ENCODE measurements at places on chromosomes 1 and 21.
A peak's percentile ranks its signal among the peaks of the same experiment; 100 is the strongest.

DNA sequence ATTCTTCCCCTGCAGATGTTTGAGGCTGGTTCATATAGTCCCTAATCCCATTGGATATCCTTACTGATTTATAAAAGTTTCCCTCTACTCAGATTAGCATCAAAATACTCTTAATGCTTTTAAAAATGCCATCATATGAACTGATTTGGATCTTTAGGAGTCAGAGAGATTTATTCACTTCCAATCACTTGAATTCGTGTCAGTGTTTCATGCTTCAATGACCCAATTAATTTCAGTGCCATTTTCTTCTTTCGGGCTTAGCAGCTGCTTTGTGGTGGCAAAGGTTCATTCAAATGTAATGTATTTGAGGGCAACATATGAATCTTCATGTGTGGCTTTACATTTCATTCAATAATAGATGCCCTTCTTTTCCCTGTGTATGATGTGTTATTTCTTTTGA lies 2.2 kb upstream of the TSEN15 start:
- no peak for DNase-seq

DNA sequence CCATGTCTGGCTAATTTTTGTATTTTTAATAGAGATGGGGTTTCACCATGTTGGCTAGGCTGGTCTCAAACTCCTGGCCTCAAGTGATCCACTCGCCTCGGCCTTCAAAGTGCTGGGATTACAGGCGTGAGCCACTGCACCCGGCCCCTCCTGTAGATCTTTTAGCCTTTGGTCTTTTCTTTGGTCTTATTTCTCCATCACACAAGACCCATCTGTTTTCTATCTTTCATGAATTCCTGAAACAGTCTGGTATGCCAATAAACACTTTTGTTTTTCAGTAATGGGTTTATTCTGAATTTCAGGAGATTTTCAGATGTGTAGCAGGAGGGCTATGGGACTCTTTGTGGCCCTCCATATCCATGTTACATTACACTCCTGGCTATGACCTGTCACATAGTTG lies 23.2 kb downstream of the ERRFI1 start:
- DNase-seq: no peak

DNA sequence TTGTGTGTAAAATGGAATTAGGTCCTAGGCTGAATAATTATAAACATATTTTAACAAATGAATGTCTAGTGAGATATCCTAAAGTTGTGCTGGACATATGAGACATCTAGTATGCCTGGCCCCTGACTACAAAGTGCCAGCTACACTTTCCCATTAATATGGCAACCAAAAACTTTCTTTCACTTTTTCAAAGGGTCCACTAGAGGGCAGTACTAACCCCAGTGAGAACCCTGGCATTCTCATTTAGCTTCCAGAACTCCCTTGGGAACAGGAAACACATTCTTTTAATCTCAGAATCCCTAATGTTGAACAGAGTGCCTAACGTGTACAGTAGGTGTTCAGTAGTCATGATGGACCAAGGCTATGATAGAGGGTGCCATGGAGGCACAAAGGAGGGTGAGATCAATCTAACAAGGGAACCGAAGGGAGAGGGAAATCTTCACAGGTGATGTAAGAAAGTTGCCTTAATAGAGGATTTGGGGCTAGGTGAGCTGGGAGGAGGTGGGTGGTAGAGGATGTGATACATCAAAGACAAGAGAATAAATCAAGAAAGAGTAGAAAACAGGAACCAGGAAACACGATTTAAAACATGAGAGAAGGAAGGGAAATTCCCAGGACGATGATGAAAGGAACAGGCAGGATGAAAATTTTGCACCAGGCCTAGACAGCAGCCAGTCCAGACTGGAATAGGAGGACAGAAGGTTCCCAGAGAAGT lies 41.6 kb downstream of the NSL1 start:
- peak; percentile 70 for DNase-seq

GRCh38 chr1:152089014-152089674 lies at the start of gene TCHHL1:
TSS of gene TCHHL1 (minus strand) at chr1:152089064. CDS start at chr1:152088143, 921 bp downstream.
- DNase-seq: no peak

- peak; percentile 63 for DNase-seq
Observed at GRCh38 chr1:229258031-229258756, 12.7 kb upstream of the RAB4A start.

DNA sequence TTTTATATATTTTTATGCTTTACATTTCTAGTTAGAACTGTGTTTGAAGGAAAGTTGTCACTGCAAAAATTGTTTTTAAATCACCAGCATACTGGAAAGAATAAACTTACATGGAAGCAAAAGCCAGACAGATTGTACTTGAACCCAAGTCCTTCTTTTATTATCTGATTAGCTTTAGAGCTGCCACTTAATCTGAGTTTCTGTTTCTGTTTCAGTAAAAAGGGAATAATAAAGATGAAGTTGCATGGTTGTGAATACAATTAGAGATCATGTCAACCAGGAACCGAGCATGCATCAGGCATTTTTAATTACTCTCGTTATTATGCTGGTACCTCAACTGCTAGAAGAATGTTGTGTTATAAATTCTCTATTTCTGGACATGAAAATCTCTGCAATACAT lies 76.9 kb upstream of the EXO1 start:
- no peak for DNase-seq

DNA sequence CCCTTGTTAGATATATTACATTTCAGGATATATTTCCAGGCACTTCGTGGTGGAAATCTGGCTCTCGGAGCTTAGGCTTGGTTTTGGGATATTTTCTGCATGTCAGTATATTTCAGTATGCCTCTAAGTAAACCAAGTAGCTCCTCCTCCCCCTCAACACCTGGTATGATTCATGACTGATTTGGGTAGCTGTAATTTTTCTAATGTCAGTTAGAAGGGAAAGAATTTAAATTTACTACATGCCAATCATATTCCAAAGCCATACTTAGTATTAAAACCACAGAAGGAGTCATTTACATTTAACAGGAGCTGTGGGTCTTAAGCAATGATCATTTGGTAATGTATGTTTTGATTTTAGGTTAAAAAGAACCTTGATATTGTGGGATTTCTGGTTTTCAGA lies 40.6 kb downstream of the ST6GALNAC3 start:
- DNase-seq: no peak

- DNase-seq: peak; percentile 67
Observed at GRCh38 chr1:203268901-203269653, 36.2 kb upstream of the BTG2 start.

DNA sequence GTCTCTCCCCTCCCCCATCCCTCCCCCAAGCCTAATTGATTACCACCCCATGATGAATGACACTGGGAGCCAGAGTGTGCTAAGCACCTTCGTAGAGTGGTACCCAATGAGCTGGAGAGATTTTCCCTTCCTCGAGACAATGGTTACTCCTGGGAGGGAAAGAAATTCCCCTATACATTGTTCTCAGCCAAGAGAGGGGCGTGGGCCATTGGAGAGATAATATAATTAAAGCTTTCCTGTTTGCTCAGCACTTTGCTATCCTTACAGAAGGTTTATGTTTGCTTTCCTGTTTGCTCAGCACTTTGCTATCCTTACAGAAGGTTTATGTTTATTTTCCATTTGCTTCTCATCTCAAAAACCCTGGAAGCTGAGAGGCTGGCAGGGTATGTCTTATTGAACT lies 126.1 kb upstream of the KLHDC7A start:
- DNase-seq: no peak

GRCh38 chr1:116151739-116152576 lies 40.8 kb downstream of the MAB21L3 start:
- DNase-seq: peak; percentile 65

DNA sequence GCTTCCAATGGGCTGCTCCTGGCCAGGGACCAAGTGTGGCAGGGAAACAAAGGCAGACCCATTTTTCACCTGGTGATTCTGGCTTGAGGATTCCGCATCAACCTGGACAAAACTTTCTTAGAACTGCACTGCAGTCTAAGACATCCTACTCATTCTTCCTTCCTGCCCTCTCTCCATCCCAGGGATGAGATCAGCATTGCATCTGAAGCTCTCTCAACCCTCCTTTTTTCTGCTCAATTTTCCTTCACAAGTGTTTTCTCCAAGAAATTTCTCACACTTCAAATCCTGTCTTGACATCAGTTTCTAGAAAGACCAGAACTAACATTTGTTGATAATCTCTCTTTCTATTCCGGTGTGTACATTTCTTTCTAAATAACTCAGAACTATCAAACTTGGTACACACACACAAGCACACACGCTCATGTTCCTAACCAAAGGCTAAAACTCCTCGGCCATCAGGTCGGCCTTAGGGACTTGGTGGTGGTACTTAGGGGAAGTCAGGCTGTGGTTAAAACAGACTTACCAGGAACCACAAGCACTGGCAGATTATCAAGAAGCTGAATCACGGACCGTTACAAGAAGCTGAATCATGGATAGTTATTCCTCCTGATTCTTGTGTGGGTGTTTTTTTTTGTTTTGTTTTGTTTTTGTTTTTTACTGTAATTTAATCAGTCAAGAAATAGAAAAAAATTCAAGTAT lies 21.0 kb upstream of the CXADR start:
- DNase-seq: peak; percentile 99

- DNase-seq: peak; percentile 45
Observed at GRCh38 chr1:203666609-203667008, 40.0 kb downstream of the ATP2B4 start.

DNA sequence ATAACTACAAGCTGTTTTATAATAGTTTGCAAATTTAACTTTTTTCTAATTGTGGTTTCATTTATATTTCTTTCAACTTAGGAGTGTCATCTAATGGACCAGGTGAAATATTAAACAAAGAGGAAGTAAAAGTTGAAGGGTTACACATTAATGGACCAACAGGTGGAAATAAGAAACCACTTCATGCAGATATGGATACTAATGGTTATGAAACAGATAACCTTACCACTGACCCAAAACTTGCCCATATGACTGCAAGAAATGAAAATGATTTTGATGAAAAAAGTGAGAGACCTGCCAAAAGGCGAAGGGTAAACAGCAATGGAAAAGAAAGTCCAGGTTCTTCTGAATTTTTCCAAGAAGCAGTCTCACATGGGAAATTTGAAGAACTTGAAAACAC lies 59.7 kb downstream of the MIER1 start:
- DNase-seq: no peak

GRCh38 chr1:3491291-3492246 lies 37.1 kb downstream of the ARHGEF16 start:
- peak; percentile 33 for DNase-seq

GRCh38 chr1:174799136-174799479 lies 200.6 kb upstream of the CACYBP start:
- DNase-seq: no peak

Measured in astrocyte of the spinal cord (primary cell).